ENCODE measurements at places on chromosomes 6 and 20. TPM values are rescaled to one million over a fixed set of nuclear protein-coding genes. Genes with fewer than 3 reads are reported as not detected.

Gene MYT1
- not detected for total RNA-seq

GRCh38 chr6:27862396-27863066, 49.7 kb downstream of the OR2B2 start:
- peaks cover 11% of the 10 kb centered on the region for H3K27me3 ChIP-seq
- no peaks in the 10 kb centered on the region for H3K36me3 ChIP-seq
- H3K27ac ChIP-seq = no peak overlapping the region
- H3K4me3 ChIP-seq = no peak overlapping the region

GRCh38 chr6:6007366-6008088, 802 bp upstream of the NRN1 start:
- peaks cover 79% of the 10 kb centered on the region for H3K27me3 ChIP-seq
- H3K4me1 ChIP-seq = peaks cover 39% of the 10 kb centered on the region
- H3K36me3 ChIP-seq = no peaks in the 10 kb centered on the region
- peak overlapping the region; percentile 57 for H3K4me3 ChIP-seq

Gene TREML4
- not detected for total RNA-seq

Gene C6orf163
- total RNA-seq = 4.2 TPM

DNA sequence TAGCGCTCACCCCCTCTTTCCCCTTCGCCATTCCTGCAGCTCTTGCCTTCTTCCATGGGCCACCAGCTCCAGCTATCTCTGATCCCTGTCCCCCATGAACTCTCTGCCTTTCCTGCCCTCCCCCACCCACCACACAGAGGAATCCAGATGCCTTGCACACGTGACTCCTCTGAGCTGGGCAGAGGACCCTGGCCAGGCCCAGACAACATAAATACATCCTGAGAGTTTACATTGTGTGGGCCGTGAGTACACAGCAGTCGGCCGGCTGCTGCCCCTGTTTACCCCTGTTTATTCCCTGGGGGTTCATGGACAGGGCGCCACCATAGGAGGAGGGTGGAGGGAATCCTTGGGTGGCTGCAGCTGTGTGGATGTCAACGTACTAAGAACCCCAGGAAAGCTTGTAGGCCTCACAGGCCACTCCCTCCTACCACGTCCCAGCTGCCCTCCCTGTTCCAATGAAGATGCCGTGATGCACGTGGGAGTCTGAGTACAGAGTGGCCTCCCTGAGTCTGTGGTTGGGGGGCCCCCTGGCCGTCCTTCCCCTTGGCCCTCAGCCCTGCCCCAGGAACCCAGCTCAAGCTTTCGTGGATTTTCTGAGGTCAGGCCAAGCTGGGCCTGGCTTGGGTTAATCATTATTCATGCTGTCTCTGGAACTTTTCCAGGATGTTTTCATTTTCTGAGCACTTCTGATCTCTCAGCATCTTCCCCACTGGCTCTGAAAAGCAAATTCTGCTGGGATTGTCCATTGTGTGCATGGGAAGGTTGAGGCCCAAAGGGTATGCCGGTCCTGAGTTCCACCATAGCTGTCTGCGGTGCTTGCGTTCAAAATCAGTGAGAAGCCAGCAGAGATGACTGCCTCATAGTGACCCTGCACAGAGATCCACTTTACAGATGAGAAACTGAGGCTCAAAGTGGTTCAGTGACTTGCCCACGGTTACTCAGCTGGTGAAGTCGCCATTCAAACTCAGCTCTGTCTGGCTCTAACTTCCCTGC, 136.3 kb downstream of the MRPL14 start:
- no peak overlapping the region for H3K27ac ChIP-seq
- peaks cover 3% of the 10 kb centered on the region for H3K27me3 ChIP-seq
- peak; percentile 30 for DNase-seq
- H3K4me3 ChIP-seq = no peak overlapping the region
- H3K36me3 ChIP-seq = no peaks in the 10 kb centered on the region

Gene TINAG
- total RNA-seq = not detected

GRCh38 chr20:50995506-50995905, 27.4 kb downstream of the KCNG1 start:
- DNase-seq = no peak
- H3K4me1 ChIP-seq = no peaks in the 10 kb centered on the region
- H3K27ac ChIP-seq = no peak overlapping the region
- peaks cover 22% of the 10 kb centered on the region for H3K27me3 ChIP-seq
- no peak overlapping the region for H3K4me3 ChIP-seq
- no peaks in the 10 kb centered on the region for H3K36me3 ChIP-seq

Gene FAM217A
- not detected for total RNA-seq

Gene HRH3
- not detected for total RNA-seq

Gene PRDM13
- total RNA-seq = not detected

- H3K36me3 ChIP-seq = no peaks in the 10 kb centered on the region
- no peak overlapping the region for H3K4me3 ChIP-seq
- no peaks in the 10 kb centered on the region for H3K27me3 ChIP-seq
- no peak for DNase-seq
These were observed 301.3 kb downstream of the TFAP2B start for GRCh38 chr6:51120016-51120415.

- no peak overlapping the region for H3K4me3 ChIP-seq
- H3K36me3 ChIP-seq = no peaks in the 10 kb centered on the region
- DNase-seq = no peak
These were observed 4.4 kb upstream of the PRIM2 start for GRCh38 chr6:57313009-57313408.

Gene FKBP5
- 128 TPM for total RNA-seq

Gene EPHA7
- total RNA-seq = 0.86 TPM

- no peak overlapping the region for H3K27ac ChIP-seq
- H3K4me1 ChIP-seq = no peaks in the 10 kb centered on the region
- no peak for DNase-seq
- H3K27me3 ChIP-seq = no peaks in the 10 kb centered on the region
- H3K4me3 ChIP-seq = no peak overlapping the region
These were observed 73.6 kb downstream of the SCAF8 start for GRCh38 chr6:154806804-154807203.

Gene MRAP2
- total RNA-seq = 0.74 TPM

Data from lower lobe of right lung (tissue), 2 donors.